NCI-H2029 (cell line): ENCODE measurements at places on chromosomes 4 and X.
A peak's percentile ranks its signal among the peaks of the same experiment; 100 is the strongest.

- no peak for DNase-seq
Measured at GRCh38 chr4:58138786-58139668, 1028.8 kb upstream of the IGFBP7 start.

GRCh38 chrX:46250151-46250550 lies 295.1 kb downstream of the ZNF674 start:
- DNase-seq, result no peak

GRCh38 chr4:117831060-117831683 lies 203.1 kb upstream of the NDST3 start:
- DNase-seq, result no peak

- no peak for DNase-seq
Measured at GRCh38 chr4:138612428-138612827, 370.3 kb upstream of the SLC7A11 start.

DNA sequence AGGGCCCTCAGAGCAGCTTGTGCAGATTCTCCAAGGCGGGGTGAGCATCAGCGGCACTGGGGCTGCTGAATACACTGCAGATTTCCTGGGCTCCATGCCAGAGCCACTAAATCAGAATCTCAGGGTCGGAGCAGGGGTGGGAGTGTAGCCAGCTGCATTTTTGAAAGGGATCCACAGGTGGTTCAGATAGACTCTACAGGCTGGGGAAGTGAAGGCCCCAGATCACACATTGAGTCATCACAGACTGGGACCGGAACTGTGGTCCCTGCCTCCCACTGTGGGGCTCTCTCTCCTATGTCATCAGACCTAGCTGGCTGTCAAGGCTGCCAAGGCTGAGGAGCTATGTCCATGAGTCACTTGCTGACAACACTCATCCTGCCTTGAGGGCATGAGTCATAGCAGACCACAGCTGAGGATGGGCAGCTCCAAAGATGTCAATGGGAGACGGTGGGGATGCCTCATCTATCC lies 162.3 kb upstream of the MAMLD1 start:
- DNase-seq, result peak; percentile 25

DNA sequence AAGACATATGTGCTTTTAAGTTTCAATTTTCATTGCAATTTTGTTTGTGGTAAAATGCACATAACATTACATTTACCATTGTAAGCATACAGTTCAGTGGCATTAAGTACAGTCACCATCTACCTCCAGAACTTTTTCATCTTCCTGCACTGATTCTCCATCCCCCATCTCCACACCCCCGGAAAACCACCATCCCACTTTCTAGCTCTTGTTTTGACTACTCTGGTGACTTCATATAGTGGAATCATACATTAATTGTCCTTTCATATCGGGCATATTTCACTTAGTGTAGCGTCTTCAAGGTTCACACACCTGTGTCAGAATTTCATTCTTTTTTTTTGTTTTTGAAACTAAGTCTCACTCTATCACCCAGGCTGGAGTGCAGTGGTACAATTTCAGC lies 143.5 kb downstream of the GPR143 start:
- DNase-seq, result no peak

GRCh38 chr4:35975617-35976355 lies 268.5 kb downstream of the ARAP2 start:
- no peak for DNase-seq

GRCh38 chr4:4386296-4386735 lies 586 bp upstream of the NSG1 start:
- no peak for DNase-seq

DNA sequence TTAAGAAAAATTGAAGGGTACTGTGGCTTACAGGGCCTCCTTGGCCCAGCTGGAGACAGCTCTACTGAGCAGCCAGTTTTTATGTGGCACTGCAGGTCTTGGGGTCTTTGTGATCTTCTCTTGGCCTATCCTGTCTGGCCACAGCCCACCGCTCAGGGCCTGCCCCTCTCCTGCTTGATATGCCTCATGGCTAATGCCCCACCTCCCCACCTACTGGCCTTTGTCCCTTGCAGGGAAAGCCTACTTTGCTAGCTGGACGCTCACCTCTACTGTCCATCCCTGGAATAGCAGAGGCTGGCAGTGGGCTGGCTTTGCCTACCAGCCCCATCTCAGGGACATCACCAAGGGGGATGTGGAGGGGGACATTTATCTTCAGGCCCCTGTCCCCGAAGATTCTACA lies 134.1 kb downstream of the PJA1 start:
- DNase-seq, result no peak

DNA sequence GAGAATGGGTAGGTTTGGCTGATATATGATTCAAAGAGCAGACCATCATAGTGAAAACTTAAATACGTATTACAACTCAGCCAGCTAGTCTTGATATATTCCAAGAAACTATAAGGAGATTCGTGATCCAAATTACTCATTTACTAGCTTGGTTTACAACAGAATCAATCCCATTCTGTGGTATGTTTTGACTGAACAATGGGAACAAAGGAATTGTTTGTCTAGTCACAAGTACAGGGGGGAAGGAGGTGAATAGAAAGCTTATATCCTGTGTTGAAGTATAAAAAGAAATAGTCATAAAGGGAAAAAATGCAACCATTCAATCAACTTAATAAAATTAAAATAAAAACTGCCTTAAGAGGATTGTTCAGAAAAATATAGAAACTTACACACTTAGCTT lies 17.0 kb downstream of the C4orf54 start:
- DNase-seq, result no peak

DNA sequence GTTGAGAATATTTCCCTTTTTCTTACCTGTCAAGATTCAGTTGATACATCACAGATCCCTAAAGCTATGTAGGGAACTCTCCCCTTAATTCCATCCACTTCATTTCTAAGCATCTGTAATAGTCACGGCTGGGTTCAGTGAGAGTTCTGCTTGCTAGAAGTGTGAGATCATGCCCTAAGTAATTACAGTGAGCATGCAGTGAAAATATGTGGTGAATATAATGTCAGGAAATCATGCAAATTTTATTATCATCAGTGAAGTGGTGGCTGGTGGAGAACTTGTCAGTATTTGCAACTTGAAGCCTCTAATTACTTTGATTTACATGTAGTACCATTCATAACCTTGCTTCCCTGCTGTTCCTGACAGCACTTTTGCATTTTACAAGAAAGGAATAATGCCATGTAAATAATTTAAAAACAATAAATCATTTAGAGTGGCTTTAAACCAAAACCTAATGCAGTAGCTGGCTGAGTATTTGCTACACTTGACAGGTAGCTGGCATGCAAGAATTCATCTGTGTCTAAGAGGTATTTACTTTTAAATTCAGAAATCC lies 28.3 kb upstream of the CFAP299 start:
- peak; percentile 28 for DNase-seq

DNA sequence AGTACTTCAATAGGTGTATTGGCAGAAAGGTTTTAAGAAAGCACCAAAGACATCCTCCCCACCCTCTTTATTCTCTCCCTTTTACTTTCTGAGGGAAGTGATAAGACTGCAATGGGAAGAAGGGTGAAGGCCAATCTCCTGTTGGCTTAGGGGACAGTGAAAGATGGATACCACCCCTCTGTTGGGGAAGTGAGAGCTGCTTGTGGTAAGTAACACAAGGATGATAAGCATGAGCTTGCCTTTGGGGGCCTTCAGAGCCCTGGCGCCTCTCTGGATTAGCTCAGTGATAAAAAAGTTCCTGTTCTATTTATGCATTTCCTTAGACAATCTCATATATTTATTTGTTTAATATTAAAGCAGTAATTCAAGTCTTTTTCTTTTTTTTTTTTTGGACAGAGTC lies 5.2 kb upstream of the KLF8 start:
- no peak for DNase-seq

DNA sequence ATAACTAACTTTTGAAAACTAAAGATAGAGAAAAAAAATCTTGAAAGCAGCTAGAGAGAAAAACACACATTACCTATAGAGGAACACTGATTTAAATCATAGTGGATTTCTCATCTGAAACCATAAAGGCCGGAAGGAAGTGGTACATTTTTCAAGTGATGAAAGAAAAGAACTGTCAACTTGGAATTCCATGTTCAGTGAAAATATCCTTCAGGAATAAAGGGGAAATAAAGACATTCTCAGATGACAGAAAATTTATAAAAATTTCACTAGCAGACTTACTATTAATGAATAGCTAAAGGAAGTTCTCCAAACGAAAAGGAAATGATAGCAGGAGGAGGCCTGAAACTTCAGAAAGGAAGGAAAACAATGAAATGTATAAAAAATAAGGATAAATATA lies 7.6 kb upstream of the JADE3 start:
- DNase-seq, result no peak

DNA sequence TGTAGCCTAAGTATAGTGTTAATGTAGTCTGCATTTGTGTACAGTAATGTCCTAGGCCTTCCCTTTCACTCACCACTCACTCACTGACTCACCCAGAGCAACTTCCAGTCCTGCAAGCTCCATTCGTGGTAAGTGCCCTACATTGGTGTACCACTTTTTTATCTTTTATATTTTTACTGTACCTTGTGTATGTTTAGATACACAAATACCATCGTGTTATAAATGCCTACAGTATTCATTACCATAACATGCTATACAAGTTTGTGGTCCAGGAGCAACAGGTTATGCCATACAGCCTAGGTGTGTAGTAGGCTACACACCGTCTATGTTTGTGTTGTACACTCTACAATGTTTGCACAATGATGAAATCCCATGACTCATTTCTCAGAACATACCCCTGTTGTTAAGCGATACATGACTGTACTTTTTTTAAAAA lies 15.4 kb downstream of the TSPAN5 start:
- DNase-seq, result no peak

DNA sequence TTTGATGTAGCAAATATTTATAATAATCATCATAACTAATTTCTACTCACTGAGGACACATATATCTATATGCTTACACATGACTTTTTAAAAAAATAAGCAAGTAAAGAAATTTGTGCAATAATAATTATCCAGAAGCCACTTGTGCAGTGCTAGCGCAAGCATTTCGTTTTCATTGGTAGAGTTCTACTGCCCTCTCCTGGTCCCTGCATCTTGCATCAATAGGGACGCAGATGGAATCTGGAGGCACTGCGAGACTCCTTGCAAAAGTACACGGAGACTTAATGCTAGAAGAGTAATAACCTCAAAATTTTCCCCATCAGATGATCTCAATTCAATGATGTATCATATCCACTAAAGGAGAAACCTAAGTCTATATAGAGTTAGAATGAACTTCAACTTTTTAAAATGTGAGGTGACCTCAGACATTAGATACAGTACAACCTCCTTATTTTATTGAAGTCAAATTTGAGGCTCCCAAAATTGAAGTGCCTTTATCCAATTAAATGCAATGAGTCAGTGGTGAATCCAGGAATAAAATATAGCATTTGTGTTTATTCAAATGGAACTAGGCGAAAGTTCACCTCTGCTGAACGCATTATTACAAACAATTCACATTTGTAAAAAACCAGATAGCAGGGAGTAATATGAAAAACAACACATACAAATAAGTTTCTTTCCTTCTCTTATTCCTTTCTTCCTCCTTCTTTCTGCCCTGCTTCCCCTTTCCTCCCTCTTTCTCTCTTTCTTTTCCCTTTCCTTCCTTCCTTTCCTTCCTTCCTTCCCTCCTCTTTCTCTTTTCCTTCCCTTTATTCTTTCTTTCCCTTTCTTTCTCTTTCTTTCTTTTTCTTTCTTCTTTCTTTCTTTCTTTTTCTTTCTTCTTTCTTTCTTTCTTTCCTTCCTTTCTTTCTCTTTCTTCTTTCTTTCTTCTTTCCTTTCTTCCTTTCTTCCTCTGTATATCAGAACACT lies 450.0 kb downstream of the ANKRD50 start:
- DNase-seq, result peak; percentile 67

GRCh38 chr4:57187246-57187645 lies 77.1 kb upstream of the IGFBP7 start:
- DNase-seq, result no peak

GRCh38 chrX:49292400-49293362 lies 10.8 kb upstream of the GAGE10 start:
- no peak for DNase-seq

DNA sequence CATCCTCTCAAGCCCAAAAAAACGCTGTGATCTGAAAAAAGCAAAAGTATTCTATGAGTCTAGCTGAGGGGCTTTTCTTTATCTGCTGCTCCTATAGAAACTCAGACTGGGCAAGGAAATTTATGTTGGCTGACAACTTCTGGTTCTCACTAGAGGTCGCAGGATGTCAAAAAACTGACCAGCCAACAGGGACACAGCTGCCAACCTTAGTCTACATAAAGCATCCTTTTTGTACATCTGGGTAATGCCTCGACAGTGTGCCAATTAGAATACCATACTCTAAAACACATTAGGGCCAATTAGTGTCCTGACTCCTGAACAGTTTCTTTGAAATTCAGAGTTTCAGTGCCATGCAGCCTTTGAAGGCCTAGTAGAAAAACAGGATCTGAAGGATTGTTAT lies 8.8 kb upstream of the TLL1 start:
- DNase-seq, result no peak

DNA sequence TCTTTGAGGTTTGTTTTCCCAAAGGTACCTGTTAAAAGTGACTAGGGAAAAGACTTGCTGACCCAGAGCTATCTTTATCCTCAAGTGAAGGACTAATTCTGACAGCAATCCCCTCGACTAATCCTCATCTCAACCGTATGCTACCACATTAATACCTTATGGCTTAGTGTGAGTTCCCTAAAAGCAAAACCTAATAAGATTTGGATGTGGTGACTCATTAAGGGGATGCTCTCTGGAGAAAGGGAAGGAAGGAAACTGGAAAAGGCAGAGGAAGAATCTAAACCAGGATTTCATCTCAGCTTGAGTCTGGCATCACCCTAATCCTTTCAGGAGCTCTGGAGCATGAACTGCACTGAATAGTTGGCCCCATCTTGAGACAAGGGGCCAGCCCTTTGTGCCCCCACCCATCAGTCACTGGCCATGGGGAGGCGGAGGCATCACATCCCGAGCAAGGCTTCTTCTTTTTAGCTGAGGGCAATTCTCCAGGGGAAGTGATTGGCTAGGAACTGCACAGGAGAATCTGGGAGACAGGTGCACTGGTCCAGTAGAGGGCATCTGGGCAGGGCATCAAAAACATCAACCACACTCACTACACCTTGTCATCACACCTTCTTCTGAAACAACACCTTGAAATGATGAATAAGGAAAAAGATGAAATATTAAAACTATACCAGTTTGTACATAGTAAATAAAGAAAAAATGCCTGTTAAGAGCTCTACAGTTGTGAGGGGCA lies 6.9 kb upstream of the BBS7 start:
- DNase-seq, result no peak

GRCh38 chrX:22276781-22277180 lies 4.1 kb downstream of the CBLL2 start:
- no peak for DNase-seq

DNA sequence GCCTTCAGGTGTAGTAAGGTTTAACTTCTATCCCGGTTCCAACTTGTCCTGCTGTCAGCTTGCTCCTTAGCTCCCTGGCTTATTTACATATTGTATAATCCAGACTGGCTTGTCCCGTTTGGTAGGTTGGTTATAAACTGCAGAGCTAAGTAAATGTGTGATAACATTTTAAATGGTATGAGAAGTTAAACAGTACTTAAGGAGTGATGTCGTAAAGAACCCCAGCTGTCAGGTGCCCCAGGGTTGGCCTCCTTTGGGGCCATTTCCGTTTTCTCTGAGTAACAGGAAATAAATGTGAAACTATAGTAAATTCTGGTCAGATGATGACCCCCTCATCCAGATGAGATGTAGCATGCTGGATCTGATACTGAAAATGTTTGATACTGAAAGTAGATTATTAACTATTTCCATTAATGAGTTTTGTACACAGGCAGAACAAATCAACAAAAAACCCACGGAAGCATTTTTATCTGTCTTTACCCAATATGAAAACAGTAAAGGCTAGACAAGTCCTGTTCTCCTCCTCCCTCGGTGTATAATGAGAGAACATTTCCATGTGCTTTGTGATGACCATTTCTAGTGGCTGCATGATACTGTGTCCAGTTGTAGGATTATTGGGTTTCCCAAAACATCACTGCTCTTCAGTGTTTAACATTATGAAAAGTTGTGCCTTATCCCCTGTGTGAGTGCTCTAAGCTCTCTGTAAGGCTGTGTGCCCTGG lies 22.4 kb downstream of the GAB1 start:
- DNase-seq, result no peak
